Stimulated activated CD4-positive, alpha-beta T cell treated with anti-CD3 and anti-CD28 coated beads, Interleukin-4, amount 100 ng/mL, for 1 hour (primary cell): ENCODE measurements at places on chromosomes 6 and 20.

DNA sequence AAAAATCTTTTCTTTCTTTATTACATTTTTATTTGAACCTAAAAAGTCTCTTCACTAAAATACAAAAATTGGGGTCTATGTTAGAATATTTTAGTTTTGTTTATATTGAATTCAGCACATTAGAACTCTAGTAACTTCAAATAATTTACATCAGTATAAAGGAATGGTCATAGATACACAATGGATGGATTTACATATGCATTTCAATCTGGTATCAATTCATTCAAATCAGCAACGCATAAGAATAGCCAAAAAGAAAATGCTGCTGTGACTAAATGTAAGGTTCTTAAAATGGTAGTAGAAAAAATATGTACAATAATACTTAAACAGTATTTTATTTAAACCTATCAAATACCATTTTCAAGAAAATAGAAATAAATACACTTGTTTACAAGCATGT is 47.6 kb upstream of the MANEA start:
- DNase-seq, result no peak

- DNase-seq, result no peak
Measured at GRCh38 chr6:152225241-152225934, 411.8 kb downstream of the SYNE1 start.

DNA sequence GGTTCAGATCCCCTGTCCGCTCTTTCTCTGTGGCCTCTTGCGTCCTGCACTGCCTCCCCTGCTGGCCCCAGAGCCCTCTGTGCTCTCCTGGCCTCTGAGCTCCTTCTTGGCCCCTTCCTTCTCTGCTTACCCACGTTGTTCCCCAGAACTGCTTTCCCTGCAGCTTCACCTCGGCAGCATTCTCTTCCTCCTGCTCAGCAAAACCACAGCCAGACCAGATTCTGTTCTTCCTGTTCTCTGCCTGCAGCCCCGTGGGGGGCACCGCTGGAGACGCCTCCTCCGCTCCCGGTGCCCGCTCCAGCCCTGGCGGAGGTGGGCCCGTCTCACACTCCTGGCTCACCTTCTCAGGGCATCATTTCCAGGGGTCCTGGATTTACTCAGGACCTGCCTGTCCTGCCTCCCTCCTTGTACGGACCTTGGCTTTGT is 59.7 kb downstream of the TCP11 start:
- no peak for DNase-seq

DNA sequence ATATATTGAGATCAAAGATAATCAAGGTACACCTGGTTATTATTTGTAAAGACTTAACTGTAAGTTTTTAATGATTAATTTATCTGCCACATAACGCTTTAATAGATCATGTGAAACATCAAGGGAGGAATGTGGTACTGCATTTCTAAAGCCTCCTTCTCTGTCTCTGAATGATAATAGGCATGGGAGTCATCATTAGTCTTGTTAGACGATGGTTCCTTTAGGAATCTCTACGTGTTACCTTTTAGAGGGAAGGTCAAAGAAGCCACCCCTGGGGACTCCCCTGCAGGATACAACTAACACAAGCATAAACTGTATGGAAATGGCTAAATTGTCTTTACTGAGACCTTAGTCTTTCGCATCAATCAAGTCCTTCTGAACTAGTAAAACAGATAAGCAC is 173.6 kb upstream of the MCHR2 start:
- DNase-seq, result no peak

GRCh38 chr6:105587349-105588122 is 184.7 kb upstream of the PREP start:
- DNase-seq, result peak; percentile 3

GRCh38 chr6:43608807-43609206 is 20.3 kb downstream of the GTPBP2 start:
- no peak for DNase-seq

- no peak for DNase-seq
Measured at GRCh38 chr6:128841518-128841917, 41.4 kb upstream of the LAMA2 start.

DNA sequence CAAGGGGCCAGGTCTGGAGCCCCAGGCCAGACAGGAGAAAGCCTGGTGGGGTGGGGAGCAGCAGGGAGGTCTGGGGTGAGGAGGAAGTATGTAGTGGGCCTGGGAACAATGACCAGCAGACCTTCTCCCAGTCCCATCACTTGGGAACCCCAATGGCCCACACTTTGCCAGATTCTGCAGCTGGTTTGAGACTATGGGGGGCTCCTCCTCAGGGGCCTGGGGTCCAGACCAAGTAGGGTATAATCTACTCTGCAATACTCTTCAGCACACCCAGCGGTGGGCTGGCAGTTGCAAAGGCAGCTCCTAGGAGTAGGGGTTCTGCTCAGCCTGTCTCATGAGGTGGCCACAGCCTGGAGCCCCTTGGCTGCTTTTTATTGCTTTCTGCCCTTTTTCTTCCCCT is 52.8 kb downstream of the NPEPL1 start:
- DNase-seq, result no peak

DNA sequence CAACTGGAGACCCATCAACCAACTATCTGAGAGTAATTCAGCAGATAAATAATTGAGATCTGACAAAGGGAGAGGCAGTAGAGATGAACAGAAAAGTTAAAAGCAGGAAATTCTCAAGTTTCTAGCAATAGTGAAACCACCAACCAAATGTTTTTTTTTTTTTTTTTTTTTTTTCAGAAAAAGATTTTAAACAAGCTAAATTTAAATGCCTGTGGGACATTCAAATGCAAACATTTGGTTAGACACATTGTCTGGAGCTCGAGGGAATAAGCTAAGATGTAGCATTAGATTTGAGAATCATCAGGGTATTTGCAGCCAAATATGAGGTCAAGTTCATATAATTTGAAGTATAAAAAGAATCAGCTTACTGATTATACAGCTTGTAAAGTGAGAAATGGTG is 16.4 kb downstream of the RANBP9 start:
- no peak for DNase-seq

DNA sequence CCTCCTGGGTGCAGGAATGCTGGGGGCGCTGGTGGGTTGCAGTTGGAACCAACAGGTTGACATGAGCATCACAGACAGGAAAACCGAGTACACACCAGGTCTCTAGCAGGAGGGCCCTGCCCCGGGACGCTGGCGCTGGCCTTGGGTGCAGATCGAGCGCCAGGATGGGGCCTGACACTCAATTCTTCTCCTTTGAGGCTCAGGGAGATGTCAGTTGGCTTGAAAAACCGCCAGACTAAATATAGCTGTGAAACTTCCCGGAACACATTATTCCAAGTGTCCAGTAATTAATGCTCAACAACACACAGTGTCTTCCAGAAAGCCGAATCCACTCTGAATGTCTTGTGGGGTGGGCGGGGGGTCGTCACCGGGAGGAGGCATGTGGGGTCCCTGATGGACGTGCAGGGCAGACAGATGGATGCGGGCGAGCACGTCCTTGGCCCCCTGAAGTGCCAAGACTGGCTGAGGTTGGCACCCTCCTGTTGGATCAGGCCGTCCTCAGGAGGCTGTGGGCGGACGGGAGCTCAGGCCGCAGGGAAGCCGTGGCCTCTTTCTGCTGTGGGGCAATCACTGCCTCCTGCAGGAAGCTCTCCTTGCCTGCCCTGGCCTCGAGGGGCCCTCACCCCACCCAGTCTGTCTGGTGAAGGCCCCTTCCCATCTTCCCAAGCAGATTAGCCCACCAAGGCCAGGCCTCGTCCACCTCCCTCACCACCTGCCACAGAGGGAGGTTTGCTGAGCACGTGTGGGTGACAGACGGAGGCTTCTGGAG is 19.4 kb upstream of the GATA5 start:
- DNase-seq, result no peak

GRCh38 chr6:50116797-50117542 is 67.2 kb upstream of the DEFB112 start:
- DNase-seq, result no peak

DNA sequence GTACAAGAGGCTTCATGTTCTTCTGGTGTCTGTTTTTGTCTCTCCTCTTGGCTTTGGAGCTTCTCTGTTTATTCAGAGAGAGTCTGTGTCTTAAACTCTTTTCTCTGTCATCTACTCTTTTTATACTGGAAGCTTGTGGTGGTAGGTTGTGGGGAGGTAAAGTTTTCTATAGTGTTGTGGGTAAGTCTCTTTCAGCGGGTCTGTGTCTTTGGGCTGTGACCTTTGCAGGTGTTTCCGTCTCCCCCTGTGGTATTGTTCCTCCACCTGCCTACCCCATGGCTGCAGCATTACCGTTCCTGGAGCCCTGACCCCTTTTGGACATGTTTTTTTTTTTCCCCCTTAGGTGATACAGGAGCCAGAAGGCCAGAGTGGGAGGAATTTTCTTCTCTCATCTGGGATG is 37.9 kb upstream of the FERMT1 start:
- no peak for DNase-seq

- DNase-seq, result no peak
Measured at GRCh38 chr6:56243518-56244070, 3.8 kb downstream of the COL21A1 start.

DNA sequence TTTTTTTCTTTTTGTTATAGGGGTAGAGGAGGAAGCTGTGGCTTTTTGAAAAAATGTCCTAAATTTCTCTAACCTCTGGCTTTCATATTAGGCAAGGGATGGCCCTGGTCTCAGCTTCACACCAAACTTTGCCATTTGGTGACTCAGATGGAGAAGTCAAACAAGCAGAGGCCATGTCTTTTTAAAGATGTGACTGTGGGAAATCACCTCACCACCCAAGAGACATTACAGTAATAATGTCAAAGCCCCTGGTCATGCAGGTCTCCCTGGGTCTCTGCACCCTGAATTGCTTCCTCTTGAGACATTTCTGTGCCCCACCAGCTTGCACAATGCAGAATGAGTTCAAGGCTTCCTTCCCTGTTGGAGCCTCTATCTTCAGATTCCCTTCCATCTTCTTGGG is 39.5 kb upstream of the ADGRF5 start:
- no peak for DNase-seq

- no peak for DNase-seq
Measured at GRCh38 chr20:12201289-12201991, 283.7 kb downstream of the BTBD3 start.
